Pulmonary artery endothelial cell (primary cell): ENCODE measurements at places on chromosomes 4 and X.

DNA sequence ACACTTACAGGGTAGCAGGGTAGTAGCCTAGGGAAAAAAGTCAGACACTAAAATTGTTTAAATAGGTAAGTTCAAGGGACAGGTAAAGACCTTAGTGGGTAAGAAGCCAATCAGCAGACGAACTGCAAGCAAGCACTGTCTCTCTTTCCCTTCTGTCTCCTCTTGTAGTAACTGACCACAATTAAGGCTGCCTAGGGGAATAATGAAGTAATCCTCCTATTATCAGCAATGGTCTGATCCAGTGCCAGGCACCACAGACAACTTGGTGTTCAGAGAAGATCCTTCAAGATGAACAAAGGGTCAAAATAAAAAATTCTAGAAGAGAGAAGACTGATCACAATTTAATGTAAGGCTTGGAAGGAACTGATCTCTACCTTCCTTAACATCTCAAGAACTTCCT is 62.9 kb downstream of the ELOVL6 start:
- no peak for DNase-seq

- no peak for DNase-seq
Measured at GRCh38 chr4:88940506-88940905, 116.5 kb downstream of the FAM13A start.

- no peak for DNase-seq
Measured at GRCh38 chr4:86935853-86936733, 1.3 kb downstream of the AFF1 start.

GRCh38 chr4:11160288-11160687 is 268.4 kb downstream of the HS3ST1 start:
- DNase-seq = no peak

GRCh38 chrX:55135171-55135570 is 46.4 kb downstream of the PAGE2 start:
- DNase-seq = no peak
